ENCODE measurements at places on chromosomes 16 and 17.
A peak's percentile ranks its signal among the peaks of the same experiment; 100 is the strongest.

DNA sequence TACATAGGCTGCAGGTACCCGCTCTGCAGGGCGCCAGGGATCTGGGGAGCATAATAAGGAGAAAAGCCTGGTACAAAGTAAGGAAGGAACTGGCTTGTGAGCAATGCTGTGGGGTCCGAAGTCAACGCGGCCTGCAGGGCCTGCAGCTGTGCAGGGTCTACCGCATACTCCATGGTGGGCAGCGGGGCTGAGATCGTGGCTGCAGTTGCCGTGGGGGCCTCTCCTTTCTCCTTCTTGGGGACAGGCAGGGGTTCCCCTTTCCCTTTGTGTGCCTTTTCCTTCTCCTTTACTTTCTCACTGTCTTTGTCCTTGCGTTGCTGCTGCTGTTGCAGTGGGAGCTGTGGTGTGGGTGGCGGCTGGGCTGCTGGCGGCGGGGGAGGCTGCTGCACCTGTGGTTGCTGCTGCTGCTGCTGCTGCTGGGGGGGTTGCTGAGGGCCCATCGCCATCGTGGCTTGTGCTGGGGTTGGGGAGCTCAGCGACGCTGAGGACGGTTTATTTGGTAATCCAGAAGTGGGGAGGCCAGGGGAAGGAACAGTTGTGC lies 259.6 kb downstream of the ZFHX3 start:
- DNase-seq = no peak

DNA sequence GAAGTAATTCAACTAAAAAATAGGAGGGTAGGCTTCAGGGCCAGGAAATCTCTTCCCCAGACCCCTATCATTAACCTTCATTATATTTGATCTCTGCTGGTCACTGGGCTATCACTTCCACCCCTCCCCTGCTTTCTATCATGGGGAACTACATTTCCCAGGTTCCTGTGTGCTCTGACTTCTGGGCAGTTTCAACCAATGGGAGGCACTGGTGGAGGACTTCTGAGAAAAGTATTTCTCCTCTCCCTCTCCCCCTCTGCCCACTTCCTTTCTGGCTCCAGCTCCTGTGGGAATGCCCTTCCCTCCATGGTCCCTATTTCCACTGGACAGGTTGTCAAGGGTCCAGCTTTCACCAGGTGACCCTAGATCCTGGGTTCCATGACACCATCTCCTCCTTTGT lies 364.4 kb downstream of the C16orf95 start:
- DNase-seq = no peak

DNA sequence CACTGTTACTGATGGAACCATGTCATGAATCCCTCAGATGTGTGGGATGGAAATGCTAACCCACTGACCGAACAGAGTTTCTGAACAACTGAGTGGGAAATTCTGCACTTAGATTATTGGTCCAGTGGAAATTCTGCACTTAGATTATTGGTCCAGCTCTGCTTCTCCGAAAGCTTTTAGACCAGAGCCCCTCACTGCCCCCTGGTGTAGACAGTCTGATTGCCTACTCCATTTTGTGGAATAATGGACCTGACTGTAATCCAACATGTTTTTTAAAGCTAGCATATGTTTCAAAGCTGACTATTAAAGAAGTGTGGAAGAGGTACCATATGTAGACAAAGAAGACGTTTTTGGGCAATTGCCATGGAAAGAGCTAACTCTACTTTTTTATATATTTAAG lies 50.3 kb upstream of the TBX2 start:
- DNase-seq = no peak

DNA sequence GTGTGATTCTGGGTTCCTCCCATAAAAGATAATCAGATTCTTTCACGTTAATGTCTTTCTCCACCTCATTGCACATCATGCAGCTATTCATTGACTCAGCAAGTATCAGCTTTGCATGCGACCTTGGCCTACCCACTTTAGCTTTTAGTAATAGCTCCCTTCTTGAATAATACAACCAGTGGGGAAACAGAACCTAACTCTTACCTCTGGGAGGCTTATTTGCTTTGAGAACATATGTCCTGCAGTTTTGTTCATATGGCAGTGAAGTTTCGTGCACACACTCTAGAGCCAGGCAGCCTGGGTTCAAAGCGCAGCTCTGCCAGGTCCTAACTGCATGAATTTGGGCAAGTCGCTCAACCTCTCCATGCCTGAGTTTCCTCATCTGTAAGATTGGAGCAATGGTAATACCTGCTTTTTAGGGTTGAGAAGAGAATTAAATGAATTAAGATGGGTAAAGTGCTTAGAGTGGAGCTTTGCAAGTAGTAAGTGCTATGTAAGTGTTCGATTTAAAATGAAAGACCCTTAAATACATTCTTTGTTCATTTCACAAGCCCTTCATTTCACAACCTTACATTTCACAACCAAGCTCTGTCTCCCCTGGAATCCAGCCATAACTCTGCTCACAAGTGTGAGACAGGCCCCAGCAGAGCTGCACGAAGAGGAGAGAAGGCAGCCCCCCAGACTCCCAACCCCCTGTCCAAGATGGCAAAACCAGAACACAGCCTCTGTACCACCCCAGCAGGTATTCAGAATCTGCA lies 29.3 kb downstream of the MAPT start:
- no peak for DNase-seq

- peak; percentile 80 for DNase-seq
Observed at GRCh38 chr17:15963670-15964110, 18.8 kb downstream of the ADORA2B start.

DNA sequence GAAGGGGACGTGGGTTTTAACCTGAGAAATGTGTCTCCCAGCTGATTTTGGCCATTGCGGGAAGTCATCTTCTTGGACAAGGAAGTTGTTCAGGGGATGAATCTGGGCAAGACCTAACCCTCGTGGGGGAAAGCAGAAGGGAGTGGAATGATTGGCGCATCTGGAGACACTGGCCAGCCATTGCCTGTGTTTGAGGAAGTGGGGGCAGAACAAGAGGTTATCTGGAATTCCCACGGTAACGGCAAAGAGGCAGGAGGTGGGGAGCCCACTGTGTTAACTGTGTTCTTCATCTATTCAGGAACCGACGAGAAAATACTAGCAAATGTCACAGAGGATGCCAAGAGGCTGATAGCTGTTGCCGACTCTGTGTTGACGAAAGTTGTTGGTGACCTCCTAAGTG lies 66.9 kb downstream of the RNF213 start:
- no peak for DNase-seq

GRCh38 chr16:49127103-49127502 lies 154.5 kb downstream of the CBLN1 start:
- no peak for DNase-seq

DNA sequence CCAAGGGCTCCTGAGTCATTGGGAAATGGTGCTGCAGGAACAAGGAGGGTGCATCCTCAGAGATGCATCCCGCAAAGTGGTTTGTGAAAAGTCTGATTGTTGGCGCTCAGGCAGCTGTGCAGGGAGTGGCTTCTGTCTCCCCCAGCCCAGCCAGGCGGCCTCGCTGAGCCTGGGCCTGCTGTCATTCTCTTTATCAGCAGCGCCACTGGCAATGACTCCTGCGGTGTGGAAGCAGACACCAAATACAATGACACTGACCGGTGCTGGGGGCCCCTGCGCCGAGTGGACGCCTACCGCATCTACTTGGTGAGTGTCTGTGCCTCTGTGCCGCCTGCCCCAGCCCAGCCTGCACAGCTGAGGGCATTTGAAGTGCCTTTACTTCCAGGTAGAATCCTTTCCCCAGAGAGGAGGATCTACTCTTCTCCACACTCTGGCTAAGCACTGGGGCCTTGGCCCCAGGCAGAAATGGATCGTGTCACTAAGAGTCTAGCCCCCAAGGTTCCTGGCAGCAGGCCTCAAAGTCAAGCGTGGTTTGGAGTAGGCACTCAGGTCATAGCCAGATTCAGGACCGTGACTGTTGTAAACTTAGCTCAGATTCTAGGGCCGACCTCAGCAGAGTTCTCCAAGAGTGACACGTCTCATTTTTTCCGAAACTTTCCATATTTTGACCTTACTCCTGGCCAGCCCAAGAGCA lies 19.3 kb upstream of the NAT9 start:
- no peak for DNase-seq

All from SW 1271 (cell line).